Stimulated activated CD8-positive, alpha-beta memory T cell treated with anti-CD3 and anti-CD28 coated beads, Interleukin-2, amount 100 ng/mL, for 48 hours (primary cell): ENCODE measurements at places on chromosomes 13 and 19.

DNA sequence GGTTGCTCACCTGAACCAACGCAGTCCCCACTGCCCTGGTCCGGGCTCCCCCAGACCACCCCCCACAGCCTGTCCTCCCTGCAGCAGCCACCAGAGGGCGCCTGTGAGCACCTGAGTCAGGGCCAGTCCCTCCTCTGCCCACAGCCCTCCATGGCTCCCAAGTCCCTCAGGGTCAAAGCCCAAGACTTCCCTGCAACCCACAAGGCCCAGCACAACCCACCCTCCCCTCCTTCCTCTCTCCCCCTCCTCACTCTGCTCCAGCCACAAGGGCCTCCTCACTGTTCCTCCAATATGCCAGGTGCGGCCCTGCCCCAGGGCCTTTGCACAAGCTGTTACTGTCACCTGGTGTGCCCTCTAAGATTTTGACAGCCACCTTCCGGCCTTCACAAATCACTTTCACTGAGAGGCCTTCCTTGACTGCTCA is 10.9 kb downstream of the GNA15 start:
- DNase-seq, result peak; percentile 43

DNA sequence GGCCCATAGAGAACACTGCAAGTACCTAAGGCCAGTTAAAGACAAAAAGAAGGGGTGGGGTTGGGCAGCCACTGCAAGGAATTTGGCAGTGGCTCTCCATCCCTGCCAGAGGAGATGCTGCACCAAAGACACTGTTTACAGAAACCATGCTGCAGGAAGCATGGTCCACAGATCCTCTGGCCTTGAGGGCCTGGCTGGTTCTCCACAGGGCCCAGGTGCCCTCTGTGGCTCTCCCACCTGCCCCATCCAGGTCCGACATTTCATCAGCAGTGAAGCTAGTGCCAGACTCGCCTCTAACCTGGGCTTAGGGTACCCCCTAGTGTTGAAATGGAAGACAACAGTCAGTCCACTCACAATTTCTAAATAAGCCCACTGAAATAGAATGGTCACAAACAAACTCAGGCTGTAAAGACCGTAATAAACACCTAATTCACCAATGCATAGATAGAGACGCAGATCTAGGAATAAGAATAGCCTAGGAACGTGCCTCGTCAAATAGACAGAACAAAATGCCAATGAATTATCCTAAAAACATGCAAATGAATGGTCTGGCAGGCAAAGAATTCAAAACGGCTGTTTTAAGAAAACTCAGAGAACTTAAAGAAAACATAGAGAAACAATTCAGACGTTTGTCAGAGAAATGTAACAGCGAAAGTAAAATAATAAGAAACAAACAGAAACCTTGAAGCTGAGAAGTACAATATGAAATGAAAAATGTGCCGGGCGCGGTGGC is 23.3 kb downstream of the LYPD4 start:
- DNase-seq, result peak; percentile 17

GRCh38 chr13:73138276-73138637 is 79.5 kb downstream of the KLF5 start:
- DNase-seq, result no peak

DNA sequence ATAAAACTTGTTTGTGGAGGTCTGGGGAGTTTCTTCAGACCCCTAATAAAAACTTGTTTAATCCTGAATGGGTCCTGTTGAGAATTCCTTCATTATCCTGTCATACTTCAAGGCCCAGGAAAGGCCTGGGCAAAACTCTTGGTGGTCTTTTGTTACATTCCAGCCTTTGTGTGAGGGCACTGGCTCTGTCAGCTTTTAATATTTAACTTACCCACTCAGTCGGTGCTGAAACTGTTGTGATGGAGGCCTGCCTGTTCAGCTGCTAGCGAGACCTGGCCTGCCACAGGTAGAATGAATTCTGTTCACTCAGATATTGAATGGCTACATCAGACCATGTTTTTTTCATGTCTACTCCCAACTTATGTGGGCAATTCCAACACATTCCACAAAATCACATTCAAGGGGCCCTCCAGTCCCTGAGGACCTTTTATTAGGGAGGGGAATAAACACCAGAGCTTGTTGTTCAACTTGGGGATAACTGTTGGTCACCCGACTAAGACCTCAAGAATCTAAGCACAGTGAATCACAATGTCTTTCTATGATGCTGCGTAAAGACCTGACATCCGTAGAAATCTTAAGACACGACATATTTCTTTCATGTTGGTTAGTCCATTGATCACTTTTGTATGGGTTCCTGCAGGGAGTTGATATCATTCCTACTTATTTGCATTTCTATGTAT is 12.5 kb downstream of the NLRP8 start:
- DNase-seq, result no peak

DNA sequence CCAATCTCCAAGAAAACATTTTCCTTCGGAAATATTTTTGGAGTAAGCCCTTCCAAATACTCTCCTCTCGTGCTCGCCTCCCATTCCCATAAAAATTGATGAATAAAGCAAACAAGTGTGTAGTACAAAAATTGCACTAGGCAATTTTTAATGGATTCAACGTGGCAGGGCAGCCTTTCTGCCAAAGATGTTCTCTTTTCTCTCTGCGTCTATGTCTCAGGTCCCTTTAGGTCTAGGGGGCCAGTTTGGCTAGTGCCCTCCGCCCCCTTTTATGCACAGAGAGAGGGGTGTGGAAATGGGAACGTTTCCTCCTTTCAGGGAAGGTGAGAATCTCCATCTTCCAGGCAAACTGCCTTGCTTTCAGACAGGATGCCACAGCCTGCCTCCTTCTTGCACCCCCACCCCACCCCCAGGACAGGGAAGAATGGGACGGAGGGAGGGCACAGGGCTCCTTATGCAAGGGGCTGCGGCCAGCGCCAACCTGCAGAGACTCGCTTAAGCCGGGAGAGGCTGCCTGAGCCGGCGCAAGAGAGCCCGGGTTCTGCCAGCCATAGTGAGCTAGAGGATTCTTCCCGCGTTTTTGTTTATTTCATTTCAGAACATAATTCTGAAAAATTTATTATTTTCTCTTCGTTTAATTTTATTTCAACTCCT is 2.7 kb upstream of the ZIC2 start:
- no peak for DNase-seq
